HCT116 (cell line): ENCODE measurements at places on chromosomes 3 and 15.

DNA sequence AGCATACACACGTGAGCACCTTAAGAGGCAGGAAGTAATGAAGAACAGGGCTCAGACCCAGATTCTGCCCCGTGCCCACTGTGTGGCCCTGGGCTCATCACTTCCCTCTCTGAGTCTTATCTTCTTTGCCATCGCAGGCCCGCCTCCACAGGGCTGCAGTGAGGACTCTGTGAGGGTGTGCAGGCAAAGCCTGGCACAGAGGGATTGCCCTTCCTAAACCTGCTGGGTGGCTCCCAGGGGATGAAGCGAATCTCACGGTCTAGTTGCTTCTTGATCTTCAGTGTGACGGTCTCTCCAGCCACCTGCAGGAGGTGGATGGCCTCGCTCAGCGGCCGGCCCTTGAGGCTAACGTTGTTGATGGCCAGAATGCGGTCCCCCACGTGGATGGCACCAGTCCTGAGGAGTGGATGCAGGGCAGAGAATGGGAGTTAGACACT, 32.8 kb downstream of the GRIP2 start:
- DNase-seq = no peak

- no peak for DNase-seq
These were observed 66.6 kb downstream of the CBLB start for GRCh38 chr3:105802118-105802706.

DNA sequence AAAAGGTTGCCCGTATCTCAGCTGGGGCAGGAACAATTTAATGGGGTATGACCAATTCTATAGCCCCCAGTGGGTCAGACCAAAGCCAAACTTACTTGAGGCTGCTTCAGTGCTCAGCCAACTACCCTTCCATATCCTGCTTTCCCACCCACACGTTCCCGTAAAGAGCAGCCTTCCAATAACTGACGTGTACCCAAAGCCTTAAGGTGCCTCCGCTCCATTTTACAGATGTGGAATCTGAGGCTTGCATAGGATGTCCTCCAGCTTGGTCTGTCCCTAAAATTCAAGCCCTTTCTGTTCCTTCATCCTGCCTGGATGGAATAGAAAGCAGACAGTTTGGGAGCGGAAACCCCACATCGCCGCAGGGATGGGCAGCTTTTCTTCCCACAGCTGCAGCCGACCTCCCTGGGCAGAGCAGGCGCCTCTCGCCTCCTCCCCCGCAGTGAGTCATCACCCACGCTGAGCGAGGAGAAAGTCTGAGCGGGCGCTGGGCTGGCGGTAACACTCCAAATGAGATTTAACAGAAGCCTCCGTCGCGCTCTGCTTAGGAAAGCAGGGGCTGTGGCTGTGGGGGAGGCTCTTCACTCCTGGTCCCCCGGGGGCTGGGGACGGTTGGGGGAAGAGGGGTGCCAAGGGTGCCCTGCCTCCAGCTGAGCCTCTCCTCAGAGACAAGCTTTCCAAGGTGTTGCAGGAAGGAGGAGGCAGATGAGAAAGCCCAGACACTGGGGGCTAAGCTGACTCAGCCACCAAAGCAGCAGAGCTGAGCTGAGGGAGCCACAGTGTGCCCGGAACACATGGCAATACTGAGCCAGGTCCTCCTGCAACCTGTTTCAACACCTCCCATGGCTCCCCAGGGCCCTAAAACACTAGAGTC, 57.8 kb upstream of the HRH1 start:
- peak; percentile 74 for DNase-seq

DNA sequence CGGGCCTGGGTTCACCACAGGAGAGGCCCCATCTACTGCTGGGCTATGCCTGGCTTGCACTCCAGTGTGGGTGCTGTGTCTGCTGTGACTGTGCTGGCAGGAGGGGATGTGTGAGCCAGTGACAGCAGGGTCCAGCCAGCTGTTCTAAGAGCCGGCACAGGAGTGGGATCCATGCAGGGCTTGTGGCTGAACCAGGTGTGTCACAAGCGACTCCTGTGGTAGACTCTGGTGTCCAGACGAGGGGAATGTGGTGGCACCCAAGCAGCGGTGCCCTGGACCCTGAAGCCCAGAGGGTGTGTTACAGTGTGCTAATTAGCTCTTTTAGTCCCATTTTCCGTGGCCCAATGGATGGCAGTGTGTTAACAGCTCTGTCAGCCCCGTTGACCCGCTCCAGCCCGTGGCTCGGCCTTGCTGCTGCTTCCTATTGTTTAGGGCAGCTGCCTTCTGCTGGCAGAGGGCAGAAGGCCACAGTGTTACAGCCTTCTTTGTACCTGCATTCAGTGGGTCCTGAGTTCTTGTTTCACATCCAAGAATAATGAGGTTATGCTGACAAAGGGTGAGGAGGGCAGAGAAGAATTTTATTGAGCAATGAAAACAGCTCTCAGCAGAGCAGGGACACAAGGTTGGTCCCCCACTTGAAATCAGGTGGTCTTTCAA, 78.5 kb upstream of the RNU6-1 start:
- no peak for DNase-seq

DNA sequence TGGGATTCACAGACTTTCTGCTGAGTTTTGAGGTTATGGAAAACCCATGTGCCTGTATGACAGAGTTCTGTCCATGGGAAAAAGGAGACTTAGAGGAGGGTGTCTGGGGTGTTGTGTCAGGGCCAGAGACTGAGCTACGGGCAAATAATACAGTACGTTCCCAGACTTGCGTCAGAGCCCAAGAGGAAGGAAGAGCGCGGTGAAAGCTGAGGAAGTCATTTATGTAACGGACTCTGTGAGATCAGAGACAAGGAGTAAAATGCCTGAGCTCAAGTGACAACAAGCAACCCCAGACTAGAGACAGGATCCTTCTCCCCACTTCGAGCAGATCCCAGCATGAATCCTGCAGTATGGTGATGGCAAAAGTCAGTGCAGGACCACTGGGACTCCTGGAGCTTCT, 368.6 kb upstream of the MCTP2 start:
- DNase-seq = no peak

DNA sequence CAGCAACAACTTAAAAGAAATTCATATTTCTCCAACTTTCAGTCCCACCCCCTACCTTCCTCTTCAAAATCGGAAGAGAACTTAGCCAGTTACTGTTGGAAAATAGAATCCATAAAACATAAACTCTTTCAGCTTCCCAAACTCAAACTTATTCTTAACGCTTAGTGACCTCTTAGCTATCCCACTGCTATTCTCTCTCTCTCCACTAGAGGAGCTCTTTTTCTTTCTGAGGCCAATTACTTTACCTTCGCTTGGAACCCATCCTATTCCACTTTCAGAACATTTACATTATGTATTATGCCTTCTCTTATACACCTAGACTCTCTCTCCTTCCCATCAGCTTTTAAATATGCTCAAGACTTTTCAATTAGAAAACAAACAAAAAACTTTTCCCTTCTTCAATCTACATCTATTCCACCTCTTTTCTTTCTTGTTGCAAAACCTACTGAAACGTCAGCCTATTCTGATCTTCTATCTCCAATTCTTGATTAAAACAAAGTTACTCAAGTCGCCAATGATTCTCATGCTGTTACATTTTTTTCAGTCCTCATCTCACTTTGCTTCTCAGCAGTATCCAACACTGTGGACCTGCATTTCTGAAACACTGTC, 13.4 kb upstream of the GHSR start:
- no peak for DNase-seq

GRCh38 chr3:27521179-27521871, 37.1 kb upstream of the SLC4A7 start:
- no peak for DNase-seq

- DNase-seq = no peak
These were observed 7.0 kb downstream of the CEP152 start for GRCh38 chr15:48803877-48804276.

DNA sequence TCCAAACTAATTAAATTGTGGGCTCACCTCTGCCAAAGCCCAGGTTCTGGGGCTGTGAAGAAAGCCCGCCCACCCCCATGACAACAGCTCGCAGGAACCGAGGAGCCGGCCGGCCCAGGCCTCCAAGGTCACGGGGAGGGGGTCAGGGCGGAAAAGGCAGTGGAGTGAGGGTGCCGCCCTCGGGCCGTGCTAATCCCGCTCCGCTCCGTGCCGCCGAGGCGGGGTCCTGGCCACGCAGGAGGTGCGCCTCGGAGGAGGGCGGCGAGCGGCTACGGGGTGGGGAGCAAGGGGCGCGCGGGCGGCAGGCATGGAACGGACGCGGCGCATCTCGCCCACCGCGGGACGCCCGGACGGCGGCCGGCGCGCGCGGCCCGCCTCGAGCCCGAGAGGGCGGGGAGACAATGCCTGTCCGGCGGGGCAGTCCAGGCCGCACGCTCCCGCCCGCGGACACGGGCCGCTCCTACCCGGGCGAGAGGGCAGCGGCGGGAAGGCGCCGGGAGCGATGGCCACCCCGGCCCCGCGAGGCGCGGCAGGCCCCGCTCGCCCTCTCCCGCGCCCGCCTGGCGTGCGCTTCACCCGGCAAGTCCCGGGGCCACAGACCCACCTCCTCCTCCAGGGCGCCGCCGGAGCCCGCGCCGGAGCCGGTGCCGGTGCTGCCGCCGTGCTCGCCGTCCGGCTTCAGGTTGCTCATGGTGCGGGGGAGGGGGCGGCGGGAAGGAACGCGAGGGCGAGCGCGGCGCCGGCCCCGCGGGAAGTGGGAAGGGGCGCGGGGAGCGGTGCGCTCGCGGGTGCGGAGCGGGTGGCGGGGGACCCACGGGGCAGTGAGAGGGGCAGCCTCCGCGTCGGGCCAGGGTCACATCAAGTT, 528 bp downstream of the RBPMS2 start:
- no peak for DNase-seq

GRCh38 chr3:166837535-166837934, 542.6 kb downstream of the ZBBX start:
- DNase-seq = peak; percentile 37

DNA sequence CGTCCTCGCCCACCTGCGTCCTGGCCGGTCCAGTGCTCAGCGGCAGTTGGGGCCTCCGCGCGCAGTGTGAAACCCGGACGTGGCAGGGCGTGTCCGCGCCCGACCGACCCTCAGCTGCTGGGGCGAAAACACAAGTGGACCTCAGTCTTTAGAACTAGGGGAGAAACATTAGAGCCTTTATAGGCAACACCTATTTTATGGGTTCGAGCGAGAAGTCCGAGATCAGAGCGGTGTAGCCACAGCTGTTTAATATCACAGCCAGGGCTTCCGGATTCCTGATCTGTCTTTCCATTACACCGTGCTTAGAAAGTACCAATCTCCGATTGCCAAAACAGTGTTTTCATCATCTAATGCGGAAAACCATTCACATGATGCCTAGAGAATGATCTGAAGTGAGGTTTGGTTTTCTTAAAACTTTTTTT, 506 bp downstream of the RAD51 start:
- DNase-seq = no peak

DNA sequence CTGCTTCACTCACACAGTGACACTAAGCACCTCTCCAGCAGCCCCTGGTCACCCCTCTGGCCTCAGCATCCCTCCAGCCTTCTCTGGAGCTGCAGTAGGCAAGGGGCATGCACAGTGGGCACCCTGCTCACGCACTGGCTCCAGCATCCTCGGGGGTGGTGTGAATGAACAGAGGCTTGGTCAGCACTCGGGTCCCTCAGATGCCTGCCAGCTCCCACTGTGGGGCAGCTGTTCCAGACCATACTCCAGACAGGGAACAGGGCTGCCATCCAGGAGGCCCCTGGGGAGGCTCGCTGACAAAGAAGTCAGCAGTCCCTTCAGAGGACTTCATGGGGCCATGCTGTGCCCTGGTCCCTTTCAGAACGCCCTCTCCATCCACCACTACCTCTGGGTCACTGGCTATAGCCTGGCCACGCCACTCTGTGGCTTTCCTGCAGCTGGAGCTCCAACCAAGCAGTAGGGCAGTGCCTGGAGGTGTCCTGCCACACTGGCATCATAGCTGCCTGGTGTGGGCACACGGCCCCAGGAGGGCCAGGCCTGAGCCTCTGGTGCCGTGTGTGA, 26.3 kb downstream of the ALS2CL start:
- no peak for DNase-seq

- DNase-seq = no peak
These were observed 68.7 kb upstream of the AGTR1 start for GRCh38 chr3:148629006-148629405.

- no peak for DNase-seq
These were observed 63.4 kb upstream of the PSMD6 start for GRCh38 chr3:64086479-64087252.

GRCh38 chr3:59481776-59482400, 432.1 kb upstream of the CFAP20DC start:
- DNase-seq = no peak

DNA sequence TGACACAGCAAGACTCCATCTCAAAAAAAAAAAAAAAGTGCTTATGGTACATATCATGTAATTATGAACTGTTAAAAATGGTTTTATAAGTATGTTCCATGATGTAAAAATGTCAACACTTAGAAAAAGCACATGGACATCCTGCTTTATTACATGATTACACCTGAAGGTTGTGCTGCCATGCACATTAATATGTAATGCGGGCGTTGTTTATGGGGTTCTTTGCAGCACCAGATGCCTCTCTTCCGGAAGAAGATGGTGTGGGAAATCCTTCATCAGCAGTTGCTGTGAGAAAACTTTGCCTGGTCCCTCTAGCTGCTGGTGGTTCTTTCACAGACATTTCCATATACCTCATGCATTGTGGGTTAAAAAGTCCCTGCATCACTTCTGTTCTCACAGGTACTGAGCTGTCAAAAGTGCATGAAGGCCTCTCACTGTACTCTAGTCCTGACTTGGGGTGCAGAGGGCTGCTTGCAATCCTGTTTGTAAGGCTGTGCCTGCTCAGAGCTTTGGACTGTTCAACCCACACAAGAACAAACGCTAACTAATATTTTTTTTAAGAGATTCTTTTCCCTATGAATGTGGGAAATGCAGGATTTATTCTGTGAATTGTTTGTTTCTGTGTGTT, 43.6 kb downstream of the SENP2 start:
- no peak for DNase-seq

DNA sequence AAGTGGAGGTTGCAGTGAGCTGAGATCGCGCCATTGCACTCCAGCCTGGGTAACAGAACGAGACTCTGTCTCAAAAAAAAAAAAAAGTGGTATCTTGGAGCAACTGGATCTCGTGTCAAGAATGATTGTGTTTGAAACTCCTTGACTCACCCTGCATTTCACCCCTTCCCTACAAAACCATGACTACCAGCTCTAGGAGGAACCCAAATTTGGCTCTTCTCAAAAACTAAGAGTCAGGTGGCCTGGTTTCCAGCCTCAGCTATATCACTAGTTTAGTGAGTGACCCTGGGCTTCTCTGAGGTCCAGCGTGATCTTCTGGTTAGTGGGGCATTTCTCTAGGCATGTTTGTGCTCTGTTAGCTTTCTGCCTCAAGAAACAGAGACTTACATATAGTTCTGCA, 222.1 kb downstream of the FAM43A start:
- DNase-seq = no peak

GRCh38 chr15:92118162-92118935, 264.8 kb downstream of the SLCO3A1 start:
- no peak for DNase-seq

GRCh38 chr3:632571-633170, 436.1 kb downstream of the CHL1 start:
- DNase-seq = peak; percentile 35

GRCh38 chr3:31357451-31357850, 175.3 kb upstream of the STT3B start:
- DNase-seq = no peak
